ENCODE measurements at places on chromosomes 4 and X. TPM values are rescaled to one million over a fixed set of nuclear protein-coding genes. Genes with fewer than 3 reads are reported as not detected.

The FRMPD4 gene
- total RNA-seq = 0.85 TPM

The HSFX2 gene
- 0.95 TPM for total RNA-seq

- DNase-seq = no peak
Observed at GRCh38 chrX:55801811-55802210, 84.3 kb downstream of the RRAGB start.

The ESX1 gene
- total RNA-seq = not detected

- DNase-seq = no peak
Observed at GRCh38 chr4:82809619-82810018, 11.0 kb upstream of the SCD5 start.

Data from urinary bladder (tissue), 4 donors.